ENCODE measurements at places on chromosomes 4 and X.
A peak's percentile ranks its signal among the peaks of the same experiment; 100 is the strongest.

- peak; percentile 40 for DNase-seq
These were observed 405 bp downstream of the CENPE start for GRCh38 chr4:103197765-103198110.

DNA sequence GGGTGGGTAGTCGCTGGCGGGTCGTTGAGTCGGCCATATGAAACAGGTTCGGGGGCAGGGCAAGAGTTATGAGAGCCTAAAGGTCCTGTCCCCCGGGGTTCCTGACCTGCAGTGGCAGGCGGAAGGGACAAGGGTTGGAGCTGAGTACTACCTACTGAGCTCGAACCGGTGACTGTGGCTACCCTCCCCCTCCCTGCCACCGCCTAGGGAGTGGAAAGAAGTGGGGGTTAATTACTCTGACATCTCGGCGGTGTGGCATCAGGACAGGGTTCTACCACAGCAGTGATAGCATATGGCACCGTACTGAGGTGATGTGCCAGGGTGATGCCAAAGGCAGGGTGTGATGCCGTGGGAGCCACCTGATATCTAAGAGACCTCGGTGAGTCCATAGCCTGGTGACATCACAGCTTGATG, 307 bp downstream of the ATG4A start:
- DNase-seq = no peak

DNA sequence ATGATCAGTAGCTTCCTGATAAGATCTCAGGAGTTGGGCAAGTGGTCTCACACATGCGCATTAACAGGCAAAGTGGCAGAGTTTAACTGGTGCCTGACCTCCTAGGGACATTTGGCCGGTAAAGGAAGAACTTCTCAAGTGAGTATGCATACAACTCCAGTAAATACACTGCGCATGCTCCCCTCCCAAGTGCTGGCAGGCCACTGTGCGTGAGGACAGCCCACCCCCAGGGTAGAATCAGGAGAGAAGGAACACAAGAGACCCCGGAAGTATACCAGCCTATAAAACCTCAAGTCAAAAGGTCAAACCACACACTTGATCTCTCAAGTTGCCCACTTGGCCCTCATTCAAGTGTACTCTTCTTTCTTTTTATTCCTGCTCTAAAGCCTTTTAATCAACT, 225.5 kb upstream of the ANKRD50 start:
- DNase-seq = no peak

GRCh38 chr4:79182209-79182608, 143.7 kb downstream of the NAA11 start:
- no peak for DNase-seq

GRCh38 chrX:68880846-68881552, 52.2 kb downstream of the EFNB1 start:
- DNase-seq = no peak

GRCh38 chr4:155299103-155299502, 77.7 kb downstream of the MAP9 start:
- no peak for DNase-seq

DNA sequence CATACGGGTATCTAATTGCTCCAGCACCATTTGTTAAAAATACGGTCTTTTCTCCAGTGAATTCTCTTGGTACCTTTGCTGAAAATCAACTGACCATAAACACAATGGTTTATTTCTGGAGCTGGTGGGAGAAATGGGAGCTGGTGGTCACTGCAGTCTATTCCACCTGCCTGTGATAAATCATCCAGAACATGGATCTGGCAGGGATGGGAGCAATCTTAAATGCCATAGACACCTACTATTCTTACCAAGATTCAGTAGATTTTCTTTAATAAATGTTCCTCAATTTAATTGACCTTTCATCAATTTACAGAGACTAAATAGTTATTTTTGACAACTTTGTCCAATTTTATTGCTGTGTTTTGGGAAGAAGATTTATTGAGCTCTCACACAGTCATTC, 68.1 kb downstream of the SLC9A7 start:
- DNase-seq = no peak

- no peak for DNase-seq
These were observed 100.6 kb upstream of the F9 start for GRCh38 chrX:139429913-139430312.

DNA sequence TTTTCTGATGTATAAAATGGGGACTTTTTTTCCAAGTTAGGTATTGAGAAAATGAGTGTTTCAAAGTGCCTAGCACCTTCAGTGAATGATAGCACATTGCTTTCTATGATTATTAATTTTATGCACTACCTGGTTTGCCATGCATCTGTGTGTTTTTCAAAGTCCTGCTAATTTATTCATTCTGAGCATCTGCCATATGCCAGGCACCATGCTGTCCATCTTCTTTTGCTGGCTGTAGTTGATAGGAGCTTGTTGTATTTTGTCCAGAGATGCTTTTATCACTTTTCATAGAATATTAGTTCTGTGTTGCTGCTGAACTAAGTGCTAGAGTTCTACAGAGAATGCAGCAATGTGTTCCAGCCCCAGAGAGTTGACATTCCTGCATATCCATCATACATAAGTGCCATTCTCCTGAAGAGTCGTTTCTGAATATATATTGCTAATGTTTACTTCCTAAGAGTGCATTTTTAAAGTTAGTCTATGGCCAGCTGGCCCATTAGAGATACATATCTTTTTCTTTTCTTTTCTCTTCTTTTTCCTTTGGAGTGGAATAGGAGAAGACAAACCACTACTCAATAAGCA, 49.0 kb upstream of the CLNK start:
- DNase-seq = no peak

DNA sequence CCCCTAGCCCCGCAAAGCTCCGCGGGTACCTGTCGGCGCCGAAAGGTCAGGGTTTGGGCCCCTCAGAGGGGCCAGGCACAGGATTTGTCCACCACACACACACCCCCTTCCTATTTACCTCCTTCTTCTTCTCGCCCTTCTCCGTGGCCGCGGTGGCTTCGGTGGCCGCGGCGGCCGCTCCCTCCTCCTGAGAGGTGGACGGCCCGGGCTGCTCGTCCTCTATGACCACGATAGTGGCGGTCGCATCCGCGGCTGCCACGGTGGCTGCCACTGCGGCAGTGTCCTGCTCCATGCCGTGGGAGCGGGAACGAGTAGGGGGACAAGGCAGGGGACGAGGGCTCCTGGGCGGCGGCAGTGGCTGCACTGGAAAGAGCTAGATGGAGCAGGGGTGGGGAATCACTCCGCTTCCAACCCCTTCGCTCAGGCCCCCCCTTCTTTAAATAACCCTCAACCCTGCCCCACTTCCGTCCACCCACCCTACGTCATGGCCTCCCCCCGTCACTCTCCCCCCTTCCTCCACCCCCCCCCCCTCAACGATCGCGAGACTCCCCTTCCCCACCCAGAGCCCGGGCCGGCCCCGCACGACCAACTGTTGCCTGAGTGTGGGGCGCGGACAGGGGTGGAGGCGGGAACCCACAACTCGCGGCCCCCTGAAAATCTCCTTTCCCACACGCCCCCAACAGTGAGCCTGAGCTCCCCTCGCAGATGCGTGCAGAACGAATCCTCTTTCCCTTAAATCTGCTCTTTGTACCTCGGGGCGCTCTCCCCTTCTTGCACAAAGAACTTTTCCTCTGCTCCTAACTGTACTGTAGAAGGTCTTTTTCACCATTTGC, at the start of gene SMARCA1:
TSS of gene SMARCA1 (minus strand) at position 412 of the 833 bp plus-strand sequence. CDS start at position 292, 120 bp downstream.
- peak; percentile 56 for DNase-seq

- no peak for DNase-seq
These were observed 95.8 kb downstream of the HMX1 start for GRCh38 chr4:8775751-8776355.

DNA sequence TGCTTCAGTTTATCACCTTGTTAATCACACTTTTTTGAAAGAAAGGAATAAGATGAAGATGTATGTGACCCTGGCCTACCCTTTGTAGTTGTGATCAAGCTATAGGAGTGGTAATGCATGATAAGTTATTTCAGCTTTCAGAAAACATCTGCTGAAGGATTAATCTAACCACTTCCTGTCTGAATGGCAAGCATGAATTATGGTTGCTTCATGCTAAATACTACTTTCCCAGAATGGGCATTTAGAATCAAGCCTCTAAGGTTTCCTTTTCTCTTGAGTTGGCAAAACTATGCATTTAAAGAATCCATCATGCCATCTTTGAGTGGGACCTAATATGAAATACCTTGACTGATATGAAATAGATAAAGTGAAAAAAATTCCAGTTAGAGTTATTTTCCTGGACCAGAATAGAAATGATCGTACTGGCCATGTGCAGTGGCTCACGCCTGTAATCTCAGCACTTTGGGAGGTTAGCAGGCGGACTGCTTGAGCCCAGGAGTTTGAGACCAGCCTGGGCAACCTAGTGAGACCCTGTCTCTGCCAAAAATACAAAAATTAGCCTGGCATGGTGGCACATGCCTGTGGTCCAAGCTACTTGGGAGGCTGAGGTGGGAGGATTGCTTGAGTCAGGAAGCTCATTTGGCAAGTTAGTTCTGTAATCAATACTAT, 59.1 kb downstream of the ANXA3 start:
- peak; percentile 81 for DNase-seq

GRCh38 chr4:141652161-141652778, 15.9 kb downstream of the IL15 start:
- DNase-seq = peak; percentile 91

DNA sequence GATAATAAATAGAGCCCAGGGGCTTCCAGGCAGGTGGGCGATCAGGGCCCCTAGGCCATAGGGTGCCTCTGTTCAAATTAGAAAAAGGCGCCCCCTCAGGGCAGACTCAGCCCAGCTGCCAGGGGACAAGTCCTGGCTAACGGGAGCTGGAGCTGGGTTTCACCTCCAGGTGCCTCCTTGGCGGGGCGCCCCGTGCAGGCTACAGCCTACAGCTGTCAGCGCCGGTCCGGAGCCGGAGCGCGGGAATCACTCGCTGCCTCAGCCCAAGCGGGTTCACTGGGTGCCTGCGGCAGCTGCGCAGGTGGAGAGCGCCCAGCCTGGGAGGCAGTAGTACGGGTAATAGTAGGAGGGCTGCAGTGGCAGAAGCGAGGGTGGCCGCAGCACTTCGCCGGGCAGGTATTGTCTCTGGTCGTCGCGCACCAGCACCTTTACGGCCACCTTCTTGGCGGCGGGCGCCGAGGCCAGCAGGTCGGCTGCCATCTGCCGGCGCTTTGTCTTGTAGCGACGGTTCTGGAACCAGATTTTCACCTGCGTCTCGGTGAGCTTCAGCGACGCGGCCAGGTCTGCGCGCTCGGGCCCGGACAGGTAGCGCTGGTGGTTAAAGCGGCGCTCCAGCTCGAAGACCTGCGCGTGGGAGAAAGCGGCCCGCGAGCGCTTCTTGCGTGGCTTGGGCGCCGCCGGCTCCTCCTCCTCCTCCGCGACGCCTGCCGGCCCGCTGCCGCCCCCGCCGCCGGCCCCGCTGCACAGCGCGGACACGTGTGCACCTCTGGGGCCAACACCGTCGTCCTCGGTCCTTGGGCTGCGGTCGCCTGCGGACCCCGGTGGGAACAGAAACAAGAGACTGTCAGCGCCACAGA, 2.4 kb downstream of the NKX3-2 start:
- no peak for DNase-seq

GRCh38 chr4:139511320-139511719, 44.7 kb downstream of the SETD7 start:
- no peak for DNase-seq

DNA sequence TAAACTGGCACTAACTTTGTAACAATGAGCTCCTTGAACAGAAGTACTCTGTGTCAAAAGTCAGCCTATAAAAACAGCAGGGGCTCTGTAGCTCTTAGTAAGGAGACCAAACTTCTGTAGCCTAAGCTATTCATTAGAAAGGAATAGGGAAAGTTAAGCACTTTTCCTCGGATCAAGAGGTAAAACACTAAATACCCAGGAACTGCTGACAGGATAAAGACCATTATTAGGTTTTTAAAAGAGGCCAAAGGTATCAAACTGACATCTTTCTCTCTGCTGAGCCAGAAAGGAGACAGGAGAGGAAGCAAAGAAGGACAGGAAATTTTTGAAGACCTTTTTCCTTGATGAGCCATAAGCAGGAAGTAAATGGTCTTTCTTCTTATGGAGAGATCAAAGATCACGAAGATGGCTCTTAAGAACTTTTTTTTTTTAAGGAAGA, 31.9 kb downstream of the ANAPC10 start:
- DNase-seq = no peak

DNA sequence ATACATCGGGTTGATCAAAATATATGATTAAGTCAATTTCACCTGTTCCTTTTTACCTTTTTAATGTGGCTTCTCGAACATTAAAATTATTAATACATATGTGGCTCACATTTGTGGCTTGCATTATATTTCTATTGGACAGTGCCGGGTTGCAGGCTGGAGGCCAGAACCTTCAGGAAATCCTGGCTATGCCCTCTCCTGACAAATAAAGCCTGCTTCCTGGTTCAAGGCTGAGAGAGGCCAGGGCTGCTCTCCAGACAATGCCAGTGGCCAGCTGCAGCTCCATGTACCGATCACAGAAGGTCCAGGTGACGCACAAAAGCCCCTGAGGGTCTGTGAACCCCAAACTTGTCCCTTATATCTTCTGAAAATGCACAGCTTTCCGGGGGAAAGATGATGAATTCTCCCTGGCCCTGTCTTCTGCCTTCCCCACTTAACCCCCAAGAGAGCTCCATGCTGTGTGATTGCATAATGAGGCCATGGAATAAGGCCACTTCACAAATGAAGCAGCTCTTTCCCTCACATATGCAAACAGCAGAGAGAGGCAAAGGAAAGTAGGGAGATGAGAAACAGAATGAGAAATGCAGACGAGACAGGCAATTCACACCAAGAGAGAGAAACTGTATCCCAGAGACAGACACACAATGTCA, 241.2 kb downstream of the BCOR start:
- no peak for DNase-seq

- DNase-seq = no peak
These were observed 221.0 kb upstream of the NWD2 start for GRCh38 chr4:37023504-37023903.

GRCh38 chr4:101101072-101101471, 246.3 kb downstream of the PPP3CA start:
- DNase-seq = no peak

DNA sequence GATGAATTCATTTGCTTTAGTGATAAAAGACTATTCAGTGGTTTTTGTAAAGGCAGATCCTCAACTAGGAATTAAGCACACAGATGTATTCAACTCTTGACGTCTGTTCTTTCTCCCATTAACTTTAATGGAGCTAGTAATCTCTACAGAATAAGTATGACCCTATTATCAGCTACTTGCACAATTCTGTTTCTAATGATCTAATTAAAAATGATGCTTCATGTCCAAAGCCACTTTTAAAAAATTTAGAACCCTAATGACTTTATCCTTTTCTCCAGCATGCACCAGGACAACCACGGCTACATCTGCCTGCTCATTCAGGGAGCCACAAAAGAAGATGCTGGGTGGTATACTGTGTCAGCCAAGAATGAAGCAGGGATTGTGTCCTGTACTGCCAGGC, 85.4 kb downstream of the CBR4 start:
- DNase-seq = no peak

GRCh38 chr4:108483079-108483478, 137.3 kb upstream of the RPL34 start:
- peak; percentile 10 for DNase-seq

All from iris pigment epithelial cell (primary cell).